Activated CD4-positive, alpha-beta memory T cell treated with anti-CD3 and anti-CD28 coated beads for 36 hours (primary cell): ENCODE measurements at places on chromosomes 2 and 18. TPM values are rescaled to one million over a fixed set of nuclear protein-coding genes. Genes with fewer than 3 reads are reported as not detected.

DNA sequence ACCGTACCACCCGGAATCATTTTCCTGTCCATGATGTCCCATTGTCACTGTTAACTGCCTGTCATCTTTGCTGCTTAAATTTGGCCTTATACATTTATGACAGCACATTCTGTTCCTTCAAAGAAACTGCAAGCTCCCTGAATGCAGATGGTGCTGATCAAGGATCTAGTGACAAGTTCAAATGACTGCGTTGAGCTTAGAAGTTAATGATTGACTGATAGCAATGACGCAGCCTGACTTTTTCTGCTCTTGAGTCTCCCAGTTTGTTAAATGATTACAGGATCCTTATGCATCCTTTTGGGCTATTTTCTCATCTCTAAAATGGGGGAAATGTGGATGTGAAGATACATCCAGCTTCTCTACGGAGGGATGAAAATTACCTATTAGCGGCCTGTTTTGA, 159.0 kb downstream of the DCC start:
- no peak overlapping the region for H3K27ac ChIP-seq
- H3K4me1 ChIP-seq = no peaks in the 10 kb centered on the region
- no peak for DNase-seq

The SNX17 gene
- total RNA-seq = 93.2 TPM

The C2orf66 gene
- not detected for total RNA-seq

DNA sequence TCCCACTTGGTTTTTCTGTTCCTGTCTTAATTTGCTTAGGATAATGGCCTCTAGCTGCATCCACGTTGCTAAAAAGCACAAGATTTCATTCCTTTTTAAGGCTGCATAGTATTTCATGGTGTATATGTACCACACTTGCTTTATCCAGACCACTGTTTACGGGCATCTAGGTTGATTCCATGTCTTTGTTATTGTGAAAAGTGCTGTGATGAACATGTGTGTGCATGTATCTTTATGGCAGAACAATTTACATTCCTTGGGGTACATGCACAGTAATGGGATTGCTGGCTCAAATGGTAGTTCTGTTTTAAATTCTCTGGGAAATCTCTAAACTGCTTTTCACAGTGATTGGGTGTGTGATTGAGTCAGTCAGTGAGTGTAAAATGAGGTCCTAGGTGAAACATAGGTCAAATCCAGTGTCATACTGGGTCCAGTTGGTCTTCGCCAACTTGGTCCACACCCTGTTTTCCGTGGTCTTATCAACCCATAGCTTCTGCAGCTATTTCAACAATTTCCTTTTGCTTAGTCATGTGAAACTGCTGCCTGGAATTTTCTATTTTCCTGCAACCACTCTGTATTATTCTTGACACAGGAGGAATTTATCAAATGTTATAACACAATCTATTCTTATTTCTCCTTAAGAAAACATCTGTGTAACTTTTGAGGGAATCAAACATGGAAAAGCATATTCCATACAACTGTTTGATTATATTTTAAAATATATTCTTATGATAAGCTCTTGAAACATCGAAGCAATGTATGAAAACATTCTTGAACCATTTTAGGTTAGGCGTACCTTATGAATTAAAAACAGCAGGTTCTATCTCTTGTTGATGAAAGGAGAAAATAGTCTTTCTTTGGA, 82.9 kb downstream of the ADCYAP1 start:
- H3K36me3 ChIP-seq = no peaks in the 10 kb centered on the region
- no peak overlapping the region for H3K4me3 ChIP-seq
- no peak overlapping the region for H3K27ac ChIP-seq
- no peaks in the 10 kb centered on the region for H3K4me1 ChIP-seq

GRCh38 chr2:88855620-88856408, 164.3 kb downstream of the RPIA start:
- H3K36me3 ChIP-seq = no peaks in the 10 kb centered on the region
- H3K4me3 ChIP-seq = no peak overlapping the region
- no peaks in the 10 kb centered on the region for H3K4me1 ChIP-seq
- no peak overlapping the region for H3K27ac ChIP-seq
- DNase-seq = no peak

DNA sequence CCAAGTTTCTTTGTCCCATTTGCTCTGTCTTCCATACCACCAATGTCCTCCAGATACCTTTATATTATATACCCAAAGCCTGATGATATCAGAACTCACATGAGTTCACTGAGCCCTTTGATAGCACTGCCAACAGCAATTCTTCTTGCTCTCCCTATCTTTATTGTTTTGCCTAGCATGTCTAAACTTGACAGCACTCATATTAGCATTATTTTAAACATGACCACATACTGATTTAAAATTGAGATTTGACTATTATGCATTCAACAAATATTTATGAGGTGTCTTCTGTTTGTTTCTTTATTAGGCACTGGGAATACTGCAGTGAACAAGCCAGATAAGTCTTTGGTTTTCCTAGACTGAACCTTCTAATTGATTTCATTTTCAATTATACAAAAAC, 587.3 kb upstream of the GCFC2 start:
- DNase-seq = no peak
- H3K27ac ChIP-seq = no peak overlapping the region

DNA sequence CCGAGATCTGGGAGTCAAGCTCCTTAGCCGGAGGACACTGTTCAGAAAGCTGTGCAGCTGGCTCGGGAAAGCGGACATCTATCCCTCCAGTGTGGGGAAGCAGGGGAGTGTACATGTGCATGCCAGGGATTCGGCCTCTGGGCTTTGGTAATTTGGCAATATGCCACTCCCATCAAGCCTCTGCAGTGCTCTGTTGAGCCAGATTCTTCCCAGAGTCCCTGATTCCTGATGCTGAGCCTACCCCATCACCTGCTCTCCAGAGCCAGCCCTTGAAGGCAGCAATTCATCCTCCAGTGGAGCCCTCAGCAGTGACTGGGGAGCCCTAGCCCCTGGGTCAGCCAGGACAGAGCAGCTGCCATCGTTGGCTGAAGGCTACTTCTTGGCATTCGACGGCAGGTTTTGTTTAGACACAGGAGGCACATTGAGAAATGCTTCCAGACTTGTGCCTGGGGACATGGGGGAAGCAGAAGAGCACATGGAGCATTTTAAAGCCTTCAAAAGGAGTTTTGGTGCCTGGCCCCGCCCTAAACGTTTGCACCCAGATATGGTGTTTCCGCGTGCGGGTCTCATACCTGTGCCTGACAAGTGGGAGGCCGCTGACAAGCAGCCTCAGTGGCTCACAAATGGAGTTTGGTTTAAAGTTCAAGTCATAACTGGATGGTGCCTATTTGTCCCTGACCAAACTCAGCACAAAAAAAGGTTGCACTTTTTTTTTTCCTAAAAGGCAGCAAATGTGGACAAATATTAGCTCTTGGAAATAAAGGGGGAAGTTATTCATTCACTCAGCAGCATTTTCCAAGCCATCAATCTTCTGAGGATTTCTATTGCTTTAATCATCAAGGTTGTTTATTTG, 272.8 kb downstream of the CYRIA start:
- H3K4me1 ChIP-seq = no peaks in the 10 kb centered on the region
- no peak overlapping the region for H3K27ac ChIP-seq
- no peak overlapping the region for H3K4me3 ChIP-seq
- no peak for DNase-seq
- H3K27me3 ChIP-seq = no peaks in the 10 kb centered on the region

DNA sequence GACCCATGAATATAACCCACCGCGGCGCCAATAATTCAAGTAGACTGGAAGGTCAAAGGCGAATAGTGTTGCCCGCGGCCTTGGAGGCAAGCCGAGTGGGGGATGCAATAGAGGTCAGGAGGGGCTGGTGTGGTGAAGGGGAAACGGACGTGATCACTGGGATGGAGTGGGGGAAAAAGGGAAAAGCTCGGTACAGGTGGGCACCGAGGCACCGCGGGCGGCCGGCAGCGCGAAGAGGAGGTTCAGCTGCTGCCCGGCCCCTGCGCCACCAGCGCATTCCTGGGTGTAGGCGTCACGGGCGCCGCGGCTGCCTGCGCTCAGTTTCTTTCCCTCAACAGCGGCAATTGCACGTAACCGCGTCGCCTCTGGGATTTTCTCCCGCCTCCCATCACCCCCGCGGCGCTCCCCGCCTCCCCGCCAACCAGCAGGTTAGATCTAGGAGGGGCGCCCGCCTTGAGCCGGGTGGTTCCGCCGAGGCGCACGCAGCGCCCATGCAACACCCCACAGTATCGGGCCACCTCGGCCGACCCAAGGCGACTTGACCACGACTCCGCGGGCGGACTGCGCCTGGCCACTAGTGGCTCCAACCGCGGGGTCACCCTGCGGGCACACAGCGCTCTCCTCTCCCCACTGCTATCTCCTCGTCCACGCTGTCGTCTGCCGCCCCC, 1.5 kb downstream of the RND3 start:
- H3K27ac ChIP-seq = no peak overlapping the region
- DNase-seq = no peak
- H3K4me1 ChIP-seq = peaks cover 10% of the 10 kb centered on the region
- no peak overlapping the region for H3K4me3 ChIP-seq
- H3K36me3 ChIP-seq = peaks cover 3% of the 10 kb centered on the region

GRCh38 chr18:11983592-11983991, 2.3 kb downstream of the IMPA2 start:
- H3K4me3 ChIP-seq = no peak overlapping the region
- H3K36me3 ChIP-seq = peaks cover 2% of the 10 kb centered on the region
- no peak for DNase-seq

The BOLL gene
- total RNA-seq = not detected

The CTAGE1 gene
- total RNA-seq = not detected

DNA sequence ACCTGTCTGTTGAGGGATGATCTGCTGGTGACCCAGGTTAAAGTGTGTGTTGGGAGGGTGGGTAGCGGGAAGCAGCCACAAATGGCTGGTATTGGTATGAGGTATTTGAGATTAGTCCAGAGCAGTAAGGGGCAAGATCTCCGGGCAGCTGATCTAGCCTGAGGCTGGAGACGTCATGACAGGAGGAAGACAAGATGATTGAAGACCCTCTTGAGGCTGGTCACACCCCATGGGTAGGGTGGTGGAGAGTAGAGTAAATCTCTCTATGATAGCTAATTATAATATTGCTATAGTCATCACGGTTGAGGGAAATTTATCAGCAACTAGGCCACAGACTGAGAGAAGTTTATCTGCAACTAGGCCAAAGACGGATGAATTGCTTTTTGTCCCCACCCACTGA, 128.5 kb downstream of the CDCA7 start:
- no peak overlapping the region for H3K27ac ChIP-seq
- H3K36me3 ChIP-seq = no peaks in the 10 kb centered on the region
- H3K4me3 ChIP-seq = no peak overlapping the region
- peaks cover 1% of the 10 kb centered on the region for H3K27me3 ChIP-seq

The SLC4A5 gene
- 3.1 TPM for total RNA-seq

- no peak for DNase-seq
- H3K36me3 ChIP-seq = no peaks in the 10 kb centered on the region
- H3K27ac ChIP-seq = no peak overlapping the region
- H3K4me3 ChIP-seq = no peak overlapping the region
- no peaks in the 10 kb centered on the region for H3K27me3 ChIP-seq
Measured at GRCh38 chr18:51013259-51013658, 16.8 kb upstream of the SMAD4 start.

DNA sequence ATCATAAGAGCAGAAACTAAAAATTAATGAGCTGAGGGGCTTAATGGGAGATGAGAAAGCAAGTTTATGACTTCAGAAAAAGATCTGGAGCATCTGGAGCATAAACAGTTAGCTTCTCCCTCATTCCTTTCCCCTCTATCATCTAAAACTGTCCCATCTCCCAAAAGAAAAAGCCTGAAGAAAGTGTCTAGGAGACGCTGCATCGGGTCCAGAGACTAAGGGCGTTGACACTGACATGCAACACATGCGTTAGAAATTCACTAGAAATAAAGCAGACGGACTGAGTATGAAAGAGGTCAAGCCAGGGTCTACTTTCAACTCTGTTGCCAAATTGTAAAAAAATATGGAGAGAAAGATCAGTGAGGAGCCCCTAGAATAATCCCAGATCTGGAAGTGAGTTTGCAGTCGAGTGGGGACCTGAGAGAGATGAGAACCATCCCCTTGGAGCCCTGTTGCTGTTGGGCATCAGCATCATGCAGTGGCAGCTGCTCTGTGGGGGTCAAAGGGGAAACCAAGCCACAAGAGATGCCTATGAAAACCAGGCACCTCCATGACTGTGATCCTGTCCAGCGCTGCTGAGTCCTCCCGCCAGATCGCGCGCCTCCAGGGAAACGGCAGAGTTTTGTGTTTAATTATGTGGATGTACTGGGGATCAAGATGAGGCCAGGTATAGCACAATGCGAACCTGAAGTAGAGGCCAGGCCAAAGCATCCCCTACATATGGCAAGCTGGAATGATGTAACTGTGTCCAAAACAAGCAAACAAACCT, 13.9 kb downstream of the ANTXR1 start:
- H3K4me3 ChIP-seq = no peak overlapping the region
- H3K36me3 ChIP-seq = no peaks in the 10 kb centered on the region
- DNase-seq = no peak
- H3K4me1 ChIP-seq = no peaks in the 10 kb centered on the region
- H3K27ac ChIP-seq = no peak overlapping the region
- H3K27me3 ChIP-seq = peaks cover 24% of the 10 kb centered on the region

DNA sequence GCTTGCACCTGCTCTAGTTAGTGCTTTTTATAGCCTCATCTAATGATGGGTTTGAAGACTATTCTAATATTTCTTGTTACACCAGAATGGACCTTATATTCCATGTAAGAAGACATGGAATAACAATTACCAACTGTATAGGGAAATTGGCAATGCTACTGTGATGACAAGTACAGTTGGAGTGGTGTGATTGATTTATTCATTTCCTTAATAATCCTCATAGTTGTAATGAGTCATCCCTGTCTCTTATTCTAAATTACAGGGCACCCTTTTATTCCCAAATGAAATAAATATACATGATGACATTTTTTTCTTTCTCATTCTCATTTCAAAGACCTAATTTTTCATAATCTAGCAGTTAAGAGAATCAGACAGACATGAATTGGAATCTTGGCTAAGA, 18.3 kb upstream of the TLK1 start:
- peaks cover 14% of the 10 kb centered on the region for H3K4me1 ChIP-seq
- no peak overlapping the region for H3K4me3 ChIP-seq
- no peak overlapping the region for H3K27ac ChIP-seq
- DNase-seq = no peak
- no peaks in the 10 kb centered on the region for H3K36me3 ChIP-seq
- H3K27me3 ChIP-seq = no peaks in the 10 kb centered on the region

The SLC9A4 gene
- not detected for total RNA-seq

DNA sequence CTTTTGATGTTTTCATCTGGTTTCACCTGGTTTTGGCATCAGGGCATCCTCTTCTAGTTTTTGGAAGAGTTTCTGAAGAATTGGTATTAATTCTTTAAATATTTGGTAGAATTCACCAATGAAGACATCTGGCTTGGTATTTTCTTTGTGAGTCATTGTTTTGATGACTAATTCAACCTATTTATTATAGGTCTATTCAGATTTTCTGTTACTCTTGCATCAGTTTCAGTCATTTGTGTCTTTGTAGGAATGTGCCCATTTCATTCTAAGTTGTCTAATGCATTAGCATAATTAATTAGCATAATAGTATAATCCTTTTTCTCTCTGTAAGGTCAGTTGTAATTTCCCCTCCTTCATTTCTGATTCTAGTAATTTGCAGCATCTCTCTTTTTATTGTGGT, 8.0 kb downstream of the GNLY start:
- DNase-seq = no peak
- no peaks in the 10 kb centered on the region for H3K36me3 ChIP-seq
- no peak overlapping the region for H3K4me3 ChIP-seq
- H3K4me1 ChIP-seq = peaks cover 33% of the 10 kb centered on the region

GRCh38 chr2:174445248-174445647, 41.6 kb downstream of the GPR155 start:
- peaks cover 21% of the 10 kb centered on the region for H3K36me3 ChIP-seq
- no peaks in the 10 kb centered on the region for H3K27me3 ChIP-seq
- no peak overlapping the region for H3K4me3 ChIP-seq
- peaks cover 3% of the 10 kb centered on the region for H3K4me1 ChIP-seq

GRCh38 chr2:64704161-64704560, 50.4 kb upstream of the SERTAD2 start:
- H3K4me3 ChIP-seq = no peak overlapping the region
- H3K36me3 ChIP-seq = peaks cover 2% of the 10 kb centered on the region
- H3K27me3 ChIP-seq = no peaks in the 10 kb centered on the region
- H3K4me1 ChIP-seq = peaks cover 24% of the 10 kb centered on the region
- H3K27ac ChIP-seq = no peak overlapping the region
